Karpas-422 (cell line): ENCODE measurements at places on chromosomes 11 and 22. TPM values are rescaled to one million over a fixed set of nuclear protein-coding genes. Genes with fewer than 3 reads are reported as not detected.

POU2AF3 gene
- total RNA-seq = not detected in 2 replicates

MS4A1 gene
- 434 and 1,078 TPM in 2 replicates for total RNA-seq

PATL1 gene
- total RNA-seq = 14.2 and 31.9 TPM in 2 replicates

CDKN1C gene
- total RNA-seq = not detected in 2 replicates

DNA sequence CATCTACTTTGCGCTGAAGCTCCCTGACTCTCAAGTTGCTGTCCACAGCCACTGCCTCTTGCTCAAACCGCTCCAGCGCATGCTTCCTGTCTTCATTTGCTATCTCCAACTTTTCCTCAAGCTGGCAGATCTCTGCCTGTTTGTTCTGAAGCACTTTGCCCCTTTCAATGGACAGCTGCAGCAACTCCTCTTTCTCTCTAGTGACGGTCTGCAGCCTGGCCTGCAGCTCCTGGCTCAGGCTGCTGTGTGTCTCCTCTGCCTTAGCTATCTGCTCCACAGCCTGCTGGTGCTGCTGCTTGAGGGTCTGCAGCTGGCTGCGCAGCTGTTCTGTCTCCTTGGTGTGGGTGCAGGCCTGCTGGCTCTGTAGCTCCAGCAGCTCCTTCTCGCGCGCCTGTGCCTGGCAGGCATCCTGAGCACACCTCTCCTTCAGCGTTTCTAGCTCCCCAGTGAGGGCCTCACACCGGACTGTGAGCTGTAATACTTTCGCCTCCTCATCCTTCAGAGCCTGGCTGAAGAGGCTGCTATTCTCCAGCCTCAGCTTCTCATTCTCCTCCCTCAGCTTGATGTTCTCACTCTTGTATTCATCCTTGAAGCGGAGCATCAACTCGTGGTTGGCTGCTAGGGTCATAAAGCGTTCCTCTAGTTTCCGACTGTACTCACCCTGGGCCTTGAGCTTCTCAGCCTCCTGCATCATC is 723 bp downstream of the CCDC89 start:
- no peak for DNase-seq

DNA sequence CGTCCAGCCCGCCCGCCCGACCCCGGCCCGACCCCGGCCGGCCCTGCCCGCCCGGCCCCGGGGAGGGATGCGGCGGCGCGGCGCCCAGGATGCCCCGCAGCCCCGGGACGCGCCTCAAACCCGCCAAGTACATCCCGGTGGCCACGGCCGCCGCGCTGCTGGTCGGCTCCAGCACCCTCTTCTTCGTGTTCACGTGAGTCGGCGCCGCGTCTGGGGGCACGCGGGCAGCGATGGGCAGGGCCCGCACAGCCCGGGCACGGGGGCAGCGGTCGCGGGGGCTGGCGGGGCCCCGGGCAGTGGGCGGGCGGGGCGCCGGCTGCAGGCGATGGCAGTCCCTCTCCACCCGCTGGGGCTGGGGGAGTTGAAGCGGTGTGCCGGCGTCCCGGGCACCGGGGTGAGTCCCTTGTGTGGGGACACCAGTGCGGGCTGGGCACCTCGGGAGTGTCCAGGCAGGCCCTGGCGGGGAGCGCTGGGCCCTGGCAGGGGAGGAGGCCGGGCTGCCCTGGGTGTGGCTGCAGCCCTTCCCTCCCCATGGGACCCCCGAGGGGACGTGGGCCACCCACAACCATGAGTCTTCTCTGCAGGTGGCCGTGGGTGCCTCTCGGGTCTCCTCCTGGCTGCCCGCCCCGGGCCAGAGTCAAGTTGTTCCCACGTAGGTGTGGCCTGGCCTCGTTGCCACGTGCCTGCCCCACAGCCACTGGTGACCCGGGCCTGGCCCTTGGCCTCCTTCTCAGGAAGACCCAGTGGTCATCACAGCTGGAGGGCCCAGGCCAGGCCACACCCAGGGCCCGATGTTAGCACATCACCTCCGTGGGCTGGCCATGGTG is 468 bp downstream of the ZDHHC8 start:
- DNase-seq = peak; percentile 54

GRCh38 chr22:28978863-28979796 is 82.5 kb downstream of the C22orf31 start:
- no peak for DNase-seq

GRCh38 chr11:36361472-36361871 is 65.4 kb downstream of the PRR5L start:
- DNase-seq = no peak

DNA sequence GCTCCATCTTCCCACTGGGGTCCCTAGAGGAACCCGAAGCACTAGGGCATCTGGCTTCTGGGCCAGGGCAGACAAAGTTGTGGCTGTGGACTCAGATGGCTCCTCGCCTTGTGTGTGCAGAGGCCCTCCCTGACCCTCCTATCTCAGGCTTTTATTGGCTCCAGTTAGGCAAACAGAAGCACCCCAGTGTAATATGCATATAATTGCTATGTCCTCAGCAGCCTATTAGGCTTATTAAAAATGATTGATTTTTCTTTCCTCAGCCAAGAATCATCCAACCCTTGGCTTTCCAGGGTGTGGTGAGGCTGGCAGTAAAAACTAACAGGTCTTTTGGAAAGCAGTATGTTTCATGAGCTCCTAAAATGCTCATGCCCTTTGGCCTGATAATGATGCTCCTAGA is 22.3 kb downstream of the UPB1 start:
- DNase-seq = no peak

DNA sequence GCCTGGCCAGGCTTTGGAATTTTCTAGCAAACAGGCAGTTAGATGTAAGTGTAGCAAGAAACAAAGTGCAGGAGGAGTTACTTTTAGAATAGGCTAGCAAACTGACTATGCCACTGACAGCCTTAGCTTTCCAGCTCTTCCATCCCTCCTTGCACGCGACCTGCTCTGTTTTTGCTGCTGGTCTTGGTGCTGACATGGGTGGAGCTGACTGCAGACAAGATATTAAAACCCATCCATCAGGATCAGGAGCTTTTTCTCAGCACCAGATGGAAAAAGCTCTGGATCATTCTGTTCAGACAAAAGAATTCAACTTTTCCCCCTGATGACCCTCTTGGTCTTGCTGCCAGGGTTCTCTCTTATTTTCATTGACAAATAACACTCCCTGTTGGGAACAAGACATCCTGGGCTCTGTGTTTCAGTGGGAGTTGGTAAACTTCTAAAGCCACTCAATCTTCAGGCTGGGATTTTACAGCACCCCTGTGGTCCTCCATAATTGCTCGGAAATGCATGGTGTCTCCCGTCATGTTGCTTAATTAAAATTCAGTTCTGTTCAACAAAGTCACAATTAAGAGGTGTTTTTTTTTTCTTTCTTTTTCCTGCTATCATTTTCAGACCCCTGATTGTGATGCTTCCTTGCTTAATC is 240.0 kb upstream of the LARGE1 start:
- DNase-seq = no peak

GRCh38 chr11:113184498-113184897 is 129.9 kb upstream of the TTC12 start:
- DNase-seq = no peak

- DNase-seq = peak; percentile 73
Observed at GRCh38 chr11:76248210-76248609, 41.9 kb upstream of the WNT11 start.
